A673 (cell line): ENCODE measurements at places on chromosomes 6 and 20.
A peak's percentile ranks its signal among the peaks of the same experiment; 100 is the strongest.

DNA sequence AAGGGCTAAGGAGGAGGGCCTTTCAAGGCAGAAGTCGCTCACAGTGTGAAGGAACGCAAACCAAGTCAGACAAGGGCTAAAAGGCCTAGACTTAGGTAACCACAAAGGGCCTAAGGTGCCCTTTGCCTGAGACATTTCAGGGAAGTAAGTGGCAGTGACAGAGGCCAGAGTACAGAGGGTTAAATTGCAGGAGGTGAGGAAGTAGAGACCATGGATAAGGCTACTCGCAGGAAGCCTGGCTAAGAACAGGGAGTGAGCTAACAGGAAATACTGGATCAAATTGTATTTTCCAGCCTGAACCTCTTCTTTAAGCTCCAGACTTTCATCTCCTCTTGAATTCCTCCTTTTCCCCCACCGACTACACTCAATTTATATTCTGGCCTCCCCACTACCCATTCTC, 16.6 kb downstream of the ZHX3 start:
- no peak for DNase-seq

DNA sequence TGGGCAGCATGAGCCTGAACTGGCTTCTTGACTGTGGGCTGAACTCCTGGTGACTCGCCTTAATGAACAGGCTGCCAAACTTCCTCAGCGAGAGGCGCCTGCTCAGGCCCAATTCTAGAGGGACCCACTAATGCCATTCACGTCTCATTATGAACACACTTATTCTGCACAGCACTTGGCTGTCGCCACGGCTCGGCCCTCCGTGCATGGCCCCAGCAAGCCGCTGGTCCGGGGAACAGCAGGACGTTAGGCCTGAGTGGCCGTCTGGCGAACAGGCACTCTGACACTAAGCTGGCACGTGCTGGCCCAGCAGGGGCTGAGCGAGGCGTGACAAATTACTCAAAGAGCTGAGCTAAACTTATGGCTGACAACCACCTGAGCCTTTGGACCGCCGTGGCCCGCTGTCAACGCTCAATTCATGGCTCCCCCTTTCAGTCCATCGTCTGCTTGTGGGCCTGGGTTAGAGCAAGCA, 45.9 kb downstream of the INSM1 start:
- peak; percentile 15 for DNase-seq

GRCh38 chr6:15790116-15790515, 127.3 kb upstream of the DTNBP1 start:
- no peak for DNase-seq

- peak; percentile 34 for DNase-seq
Observed at GRCh38 chr6:25714765-25715164, 39.8 kb upstream of the SLC17A4 start.

DNA sequence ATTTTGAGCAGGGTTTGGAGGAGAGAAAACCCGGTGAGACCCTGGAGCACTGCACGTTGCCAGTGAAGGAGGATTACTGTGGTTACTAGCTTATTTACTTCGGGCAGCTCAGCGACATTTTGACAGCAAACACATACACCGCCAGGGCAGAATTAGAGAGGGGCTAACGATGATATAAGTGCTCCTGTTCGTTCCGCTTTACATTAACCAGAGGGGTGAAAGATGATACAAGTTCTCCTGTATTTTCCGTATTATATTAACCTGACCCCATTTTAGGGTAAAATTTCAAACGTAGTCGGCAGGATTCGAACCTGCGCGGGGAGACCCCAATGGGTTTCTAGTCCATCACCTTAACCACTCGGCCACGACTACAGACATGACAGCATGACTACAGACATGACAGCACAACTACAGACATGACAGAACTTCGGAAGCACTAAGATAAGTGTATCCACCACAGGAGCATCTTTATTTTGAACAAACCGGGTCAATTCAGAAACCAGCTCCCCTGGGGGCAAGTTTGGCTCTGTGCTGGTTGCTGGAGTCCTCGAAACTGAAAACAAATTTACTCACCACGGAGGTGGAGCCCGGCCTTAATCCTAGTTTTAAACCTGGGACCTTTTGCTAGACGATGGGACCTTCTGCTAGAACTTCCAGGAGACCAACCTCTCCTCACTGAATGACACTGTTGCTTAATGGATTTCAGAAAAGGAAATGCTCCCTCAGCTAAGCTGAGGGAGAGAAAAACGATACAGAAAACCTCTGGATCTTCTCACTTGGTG, 80.4 kb upstream of the ZNF184 start:
- peak; percentile 89 for DNase-seq

DNA sequence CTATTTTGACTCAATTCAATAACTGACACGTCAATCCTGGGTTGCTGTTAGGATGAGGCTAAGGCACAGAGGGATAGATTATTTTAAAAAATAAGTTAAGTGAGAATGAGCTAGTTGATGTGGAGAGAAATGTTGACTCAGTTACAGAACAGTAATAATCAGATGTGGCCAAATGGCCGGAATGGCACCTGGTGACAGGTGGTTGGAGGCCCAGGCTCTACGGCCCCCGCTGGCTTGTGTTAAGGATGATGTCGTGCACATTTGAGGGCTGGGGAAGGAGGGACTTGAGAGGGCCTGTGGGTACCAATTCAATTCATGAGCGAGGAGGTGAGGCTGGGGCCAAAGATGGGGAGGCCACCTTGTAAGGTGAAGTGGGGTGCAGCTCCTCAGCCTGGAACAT, 31.7 kb downstream of the APCDD1L start:
- DNase-seq, result no peak

- no peak for DNase-seq
Observed at GRCh38 chr20:8428988-8429387, 296.9 kb downstream of the PLCB1 start.

DNA sequence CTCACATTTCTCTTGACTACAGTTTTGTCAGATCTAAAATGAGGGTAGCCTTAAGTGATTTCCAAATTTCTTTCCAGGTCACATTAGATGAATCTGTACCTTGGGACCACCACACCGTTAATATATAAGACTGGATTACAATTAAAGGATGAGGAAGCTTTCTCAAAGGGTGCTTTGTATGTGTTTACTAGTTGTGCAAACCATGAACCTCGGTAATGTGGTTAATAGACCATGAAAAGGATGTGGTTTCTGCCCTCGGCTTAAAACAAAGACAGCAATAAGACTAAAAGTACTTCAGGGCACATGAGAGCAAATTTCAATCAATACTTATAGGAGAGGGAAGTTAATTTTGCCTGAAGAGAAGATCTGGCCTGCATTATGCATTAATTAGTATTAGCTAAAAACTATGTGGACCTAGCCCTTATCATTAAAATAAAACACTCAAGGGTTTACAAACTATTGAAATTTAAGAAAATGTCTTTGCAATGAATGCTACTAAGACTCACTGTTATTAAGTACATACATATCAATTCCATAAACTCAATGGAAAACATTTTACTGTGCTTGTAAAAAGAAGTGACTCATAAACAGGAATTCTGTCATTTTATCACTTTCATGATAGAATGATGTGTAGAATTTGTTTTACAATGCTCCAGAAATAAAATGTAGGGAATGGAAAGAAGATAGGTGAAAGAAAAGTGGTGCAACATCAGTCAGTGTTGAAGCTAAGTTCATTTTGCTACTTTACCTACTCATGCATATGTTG, 936 bp upstream of the TMX4 start:
- no peak for DNase-seq

- no peak for DNase-seq
Observed at GRCh38 chr6:33770124-33770832, 18.7 kb downstream of the LEMD2 start.

GRCh38 chr6:13011612-13012146, 295.1 kb downstream of the PHACTR1 start:
- DNase-seq, result no peak

GRCh38 chr6:33313709-33314514, at the start of gene TAPBP:
Gene TAPBP (minus strand): TSS chr6:33314078. CDS start chr6:33314041, 37 bp downstream.
- DNase-seq, result peak; percentile 66

DNA sequence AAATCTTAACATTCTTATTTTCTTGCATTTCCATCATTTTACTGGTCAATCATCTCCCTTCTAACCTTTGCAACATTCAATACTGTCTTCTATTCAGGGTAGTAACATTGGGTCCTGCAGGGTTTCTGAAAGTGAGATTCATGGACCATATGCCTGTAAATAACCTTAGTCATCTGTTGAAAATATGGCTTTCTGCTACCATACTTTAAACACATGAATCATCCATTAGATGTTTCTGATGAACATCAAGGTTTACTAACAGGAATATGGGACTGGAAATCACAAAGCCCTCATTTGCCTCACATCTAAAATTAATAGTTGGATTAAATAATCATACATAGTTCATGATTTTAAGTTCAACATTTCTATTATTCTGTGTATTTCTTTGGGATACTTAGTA, 475.9 kb upstream of the MARCKS start:
- DNase-seq, result no peak

DNA sequence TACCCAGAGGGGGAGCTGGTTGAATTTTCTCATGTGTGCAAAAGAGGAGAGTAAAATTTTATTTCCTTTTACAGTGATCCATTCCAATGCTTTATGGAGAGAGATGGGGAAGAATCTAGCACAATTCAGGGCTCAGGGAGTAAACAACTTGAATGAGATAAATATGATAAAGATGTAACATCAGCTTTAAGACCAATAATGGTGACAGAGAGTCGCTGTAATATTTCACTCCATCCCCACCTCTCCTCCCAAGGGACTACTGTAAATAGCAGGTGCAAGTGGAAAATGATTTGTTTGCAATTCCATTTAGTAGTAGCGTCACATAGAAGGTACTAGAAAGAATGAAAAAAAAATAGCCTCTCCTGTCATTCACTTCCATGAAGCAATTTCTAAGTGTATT, 4.8 kb downstream of the CRISP3 start:
- DNase-seq, result no peak

GRCh38 chr20:58109918-58110635, 118.4 kb downstream of the ANKRD60 start:
- DNase-seq, result no peak

GRCh38 chr20:15708984-15709598, 864.2 kb downstream of the KIF16B start:
- peak; percentile 23 for DNase-seq

DNA sequence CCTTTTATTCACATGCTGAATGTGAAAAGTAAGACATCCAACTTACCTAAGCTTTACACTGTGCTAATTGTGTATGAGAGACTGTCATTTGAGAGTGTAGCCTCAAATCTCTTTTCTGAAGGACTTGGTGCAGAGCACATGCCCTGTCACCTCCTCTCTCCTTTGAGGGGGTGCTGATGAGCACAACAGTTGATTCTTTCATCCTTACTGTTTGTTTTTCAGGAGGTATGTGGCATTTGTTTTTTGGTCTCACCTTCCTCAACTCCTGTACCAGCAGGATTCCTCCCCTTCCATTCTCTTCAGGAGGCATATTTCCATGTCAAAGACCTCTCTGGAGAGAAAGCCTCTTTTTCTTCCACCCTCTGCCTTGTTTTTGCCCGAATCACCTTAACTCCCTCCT, 252.6 kb upstream of the CITED2 start:
- DNase-seq, result no peak

GRCh38 chr6:11397622-11398450, 139.7 kb upstream of the TMEM170B start:
- no peak for DNase-seq

DNA sequence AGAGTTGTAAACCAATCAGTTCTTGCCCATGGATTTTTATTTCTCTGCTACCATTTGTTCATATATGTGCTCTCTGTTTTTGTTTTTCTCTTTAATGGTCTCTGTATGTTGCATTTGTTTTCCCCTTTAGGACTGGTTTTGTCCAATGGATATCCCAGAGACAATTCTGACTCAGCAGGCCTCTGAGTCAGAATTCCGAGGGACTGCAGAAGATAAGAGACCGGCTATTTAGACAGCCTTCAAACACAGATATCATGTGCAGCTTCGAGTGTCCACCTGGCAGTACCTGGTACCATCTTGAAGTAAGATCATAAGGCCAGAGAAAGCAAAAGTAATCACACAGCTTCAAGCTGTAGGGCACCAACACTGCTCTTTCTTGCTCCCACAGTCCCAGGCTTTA, 125.5 kb downstream of the ELOVL4 start:
- no peak for DNase-seq

- no peak for DNase-seq
Observed at GRCh38 chr20:25205277-25206062, 10.0 kb downstream of the ENTPD6 start.

DNA sequence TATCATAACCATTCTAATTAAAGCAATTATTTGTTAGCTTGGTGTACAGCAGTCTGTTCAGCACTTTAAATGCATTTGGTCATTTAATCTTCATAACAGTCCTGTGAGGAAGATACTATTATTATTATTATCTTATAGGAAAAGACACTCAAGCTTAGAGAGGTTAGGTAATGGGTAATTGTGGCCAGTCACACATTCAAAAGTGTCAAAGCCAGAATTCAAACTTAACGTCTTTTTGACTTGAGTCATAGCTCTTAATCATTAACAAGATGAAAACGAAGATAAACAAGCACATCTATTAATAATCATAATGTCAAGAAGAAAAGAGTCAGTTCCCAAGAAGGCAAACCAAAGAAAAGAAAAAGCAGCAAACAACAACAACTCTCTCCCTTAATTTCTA, 251.0 kb downstream of the SYNE1 start:
- no peak for DNase-seq

- no peak for DNase-seq
Observed at GRCh38 chr6:168655462-168656152, 214.6 kb downstream of the SMOC2 start.

DNA sequence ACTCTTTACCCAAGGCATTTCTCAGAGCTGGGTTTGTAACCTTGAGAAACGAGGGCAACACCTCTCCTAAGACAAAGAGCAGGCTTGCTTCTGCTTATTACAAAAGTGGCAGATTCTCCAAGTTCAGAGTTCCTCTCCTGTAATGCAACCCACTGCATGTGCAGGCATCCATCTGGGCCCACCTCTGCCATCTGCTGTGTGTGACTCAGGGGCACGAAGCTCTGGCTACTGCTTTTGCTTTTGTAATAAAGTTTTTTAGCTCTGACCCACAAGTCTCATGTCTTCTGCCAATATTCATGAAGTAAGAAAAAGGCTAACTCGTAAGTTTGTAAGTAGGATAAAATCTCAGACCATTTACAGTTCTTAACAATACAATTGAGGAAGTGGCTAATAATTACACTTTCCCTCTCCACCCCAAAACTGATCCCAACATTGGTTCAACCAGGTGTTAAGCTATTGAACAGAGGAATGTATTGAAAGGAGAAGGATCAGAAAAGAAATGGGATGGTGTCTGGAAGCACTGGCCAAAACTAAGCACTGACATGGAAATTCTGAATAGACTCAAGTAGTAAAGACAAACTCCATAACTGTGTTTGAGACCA, 51.7 kb upstream of the SMLR1 start:
- no peak for DNase-seq

GRCh38 chr20:3723284-3723683, 9.2 kb upstream of the HSPA12B start:
- no peak for DNase-seq

- no peak for DNase-seq
Observed at GRCh38 chr6:47290124-47290834, 19.4 kb downstream of the TNFRSF21 start.

- DNase-seq, result no peak
Observed at GRCh38 chr6:16333580-16333979, 95.2 kb downstream of the GMPR start.

- no peak for DNase-seq
Observed at GRCh38 chr6:146224988-146225387, 196.1 kb downstream of the GRM1 start.

GRCh38 chr6:71393981-71394432, 105.4 kb downstream of the OGFRL1 start:
- peak; percentile 37 for DNase-seq

GRCh38 chr20:18588574-18588933, 700 bp downstream of the DTD1 start:
- no peak for DNase-seq
